Esophagus squamous epithelium (tissue), 5 donors: ENCODE measurements at places on chromosomes 5 and 9.

DNA sequence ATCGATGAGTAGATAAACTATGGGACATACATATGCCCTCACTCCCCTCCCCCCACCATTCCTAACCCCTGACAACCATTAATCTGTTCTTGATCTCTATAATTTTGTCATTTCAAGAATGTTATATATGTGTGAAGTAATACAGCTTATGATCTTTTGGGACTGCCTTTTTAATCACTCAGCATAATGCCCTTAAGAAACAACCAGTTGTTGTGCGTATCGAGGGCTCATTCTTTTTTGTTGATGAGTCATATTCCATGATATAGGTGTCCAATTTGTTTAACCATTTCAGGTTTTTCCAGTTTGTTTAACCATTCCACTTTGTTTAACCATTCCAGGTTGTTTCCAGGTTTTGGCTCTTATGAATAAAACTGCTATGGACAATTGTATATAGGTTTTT is 75.6 kb downstream of the ARHGEF28 start:
- no peak for DNase-seq

GRCh38 chr5:157107508-157107907 is 1.3 kb downstream of the HAVCR2 start:
- DNase-seq, result no peak

DNA sequence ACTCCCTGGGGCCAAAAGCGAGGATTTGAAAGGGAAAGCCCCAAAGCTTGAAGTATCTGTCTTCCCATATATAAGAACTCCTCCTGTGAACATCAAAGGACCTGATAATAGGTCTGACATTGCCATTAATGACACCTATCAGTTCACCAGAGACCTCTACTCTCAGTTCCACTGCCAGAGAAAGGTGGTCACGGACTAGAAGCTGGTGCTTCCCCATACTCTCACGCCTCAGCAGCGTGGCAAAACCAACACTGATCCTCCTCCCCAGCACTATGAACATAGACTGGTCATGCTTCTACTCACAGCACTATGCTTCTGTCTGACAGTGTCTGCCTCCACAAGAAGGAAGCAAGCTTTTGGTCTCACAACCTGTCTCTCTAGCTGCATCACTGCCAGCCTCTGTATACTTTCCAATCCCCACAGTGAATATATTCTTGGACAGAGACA is 37.9 kb downstream of the NRG2 start:
- DNase-seq, result no peak

- no peak for DNase-seq
Observed at GRCh38 chr9:82052081-82052480, 63.5 kb downstream of the SPATA31D1 start.

- no peak for DNase-seq
Observed at GRCh38 chr5:144857454-144857853, 686.8 kb downstream of the KCTD16 start.

DNA sequence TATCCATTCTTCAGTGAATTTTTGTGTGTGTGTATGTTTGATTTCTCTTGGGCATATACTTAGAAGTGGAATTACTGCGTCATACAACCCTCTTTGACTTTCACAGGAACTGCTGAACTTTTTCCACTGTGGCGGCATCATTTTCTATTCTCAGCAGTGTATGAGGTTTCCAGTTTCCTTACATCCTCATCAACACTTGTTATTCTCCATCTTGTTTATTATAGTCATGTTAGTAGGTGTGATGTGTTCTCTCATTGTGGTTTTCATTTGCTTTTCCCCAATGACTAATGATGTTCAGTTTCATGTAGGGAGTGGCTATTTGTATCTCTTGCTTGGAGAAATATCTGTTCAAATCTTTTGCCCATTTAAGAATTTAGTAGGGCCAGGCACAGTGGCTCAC is 2.6 kb downstream of the ZNF79 start:
- no peak for DNase-seq

DNA sequence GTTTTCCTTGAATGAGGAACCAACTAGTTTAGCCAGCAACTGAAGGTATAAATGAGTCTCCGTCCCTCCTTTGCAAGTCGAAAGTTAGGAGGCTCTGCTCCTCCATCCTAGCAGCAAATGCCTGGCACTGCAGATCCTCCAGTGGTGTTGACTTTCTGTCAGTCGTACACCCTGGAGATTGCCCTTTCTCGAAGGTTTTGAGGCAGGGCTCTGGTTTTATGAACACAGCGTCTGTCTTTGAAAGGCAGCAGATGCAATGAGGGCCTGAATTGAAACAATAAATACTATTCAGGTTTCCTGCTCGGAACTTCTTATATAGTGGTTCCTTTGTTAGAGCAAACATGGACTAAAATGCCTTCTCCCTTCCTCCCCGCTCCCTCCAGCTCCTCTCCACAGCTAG is 284.0 kb downstream of the TMEM38B start:
- no peak for DNase-seq
